ENCODE measurements at places on chromosomes 5 and 9.

GRCh38 chr5:134053840-134054338 is 49.1 kb upstream of the VDAC1 start:
- no peak for DNase-seq

DNA sequence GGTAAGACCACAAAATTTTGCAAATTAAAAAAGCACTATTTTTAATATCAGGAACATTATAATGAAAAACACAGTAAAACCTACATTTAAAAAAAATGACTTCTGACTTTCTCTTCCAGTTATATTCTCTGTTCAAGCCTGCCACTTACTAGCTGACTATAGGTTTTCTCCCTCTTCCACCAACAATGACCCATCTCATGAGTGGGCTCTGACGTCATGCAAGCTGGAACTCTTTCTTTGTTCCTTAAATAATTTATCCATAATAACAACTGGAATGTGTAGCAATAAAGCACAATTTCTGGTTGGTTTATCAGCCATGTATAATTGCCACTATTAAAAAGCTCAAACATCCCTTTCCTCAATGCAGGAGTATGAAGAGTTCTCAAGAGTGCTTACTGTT is 378.1 kb upstream of the FAM174A start:
- no peak for DNase-seq

- DNase-seq: no peak
These were observed 16.6 kb downstream of the MAP1B start for GRCh38 chr5:72123764-72124376.

- no peak for DNase-seq
These were observed 143.9 kb downstream of the SLIT3 start for GRCh38 chr5:169157064-169157463.

DNA sequence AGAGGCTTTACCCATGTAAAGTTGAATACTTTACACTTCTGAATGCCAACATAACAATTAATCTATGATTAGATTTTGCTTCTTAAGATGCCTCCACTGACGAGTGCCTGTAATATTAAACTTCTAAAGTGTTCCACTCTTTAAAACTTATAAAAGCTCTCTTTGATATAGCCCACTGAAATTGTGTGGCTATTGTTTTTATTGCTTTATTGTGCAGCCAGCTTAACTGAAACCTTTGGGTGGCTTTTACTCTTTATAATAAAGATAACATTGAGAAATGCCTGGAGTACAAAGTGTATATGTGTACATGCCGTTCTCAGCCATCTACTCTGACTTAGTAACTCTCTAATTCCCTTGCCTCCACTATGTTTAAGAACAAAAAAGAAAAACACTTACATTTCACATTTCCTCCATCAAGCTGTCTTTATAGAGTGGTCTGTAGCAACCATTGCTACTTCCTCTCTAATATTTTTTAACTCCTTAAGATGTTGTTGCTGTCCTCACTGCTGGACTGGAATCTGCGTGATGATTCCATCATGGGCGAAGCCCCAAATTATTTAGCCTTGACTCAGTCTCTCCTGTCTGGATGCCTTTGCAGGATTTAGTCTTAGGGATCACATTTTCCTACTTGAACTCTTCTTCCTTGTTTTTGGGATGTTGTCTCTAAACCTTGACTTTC is 9.1 kb downstream of the PIK3R1 start:
- DNase-seq: no peak

GRCh38 chr9:35075358-35075757 is 2.9 kb upstream of the VCP start:
- no peak for DNase-seq

DNA sequence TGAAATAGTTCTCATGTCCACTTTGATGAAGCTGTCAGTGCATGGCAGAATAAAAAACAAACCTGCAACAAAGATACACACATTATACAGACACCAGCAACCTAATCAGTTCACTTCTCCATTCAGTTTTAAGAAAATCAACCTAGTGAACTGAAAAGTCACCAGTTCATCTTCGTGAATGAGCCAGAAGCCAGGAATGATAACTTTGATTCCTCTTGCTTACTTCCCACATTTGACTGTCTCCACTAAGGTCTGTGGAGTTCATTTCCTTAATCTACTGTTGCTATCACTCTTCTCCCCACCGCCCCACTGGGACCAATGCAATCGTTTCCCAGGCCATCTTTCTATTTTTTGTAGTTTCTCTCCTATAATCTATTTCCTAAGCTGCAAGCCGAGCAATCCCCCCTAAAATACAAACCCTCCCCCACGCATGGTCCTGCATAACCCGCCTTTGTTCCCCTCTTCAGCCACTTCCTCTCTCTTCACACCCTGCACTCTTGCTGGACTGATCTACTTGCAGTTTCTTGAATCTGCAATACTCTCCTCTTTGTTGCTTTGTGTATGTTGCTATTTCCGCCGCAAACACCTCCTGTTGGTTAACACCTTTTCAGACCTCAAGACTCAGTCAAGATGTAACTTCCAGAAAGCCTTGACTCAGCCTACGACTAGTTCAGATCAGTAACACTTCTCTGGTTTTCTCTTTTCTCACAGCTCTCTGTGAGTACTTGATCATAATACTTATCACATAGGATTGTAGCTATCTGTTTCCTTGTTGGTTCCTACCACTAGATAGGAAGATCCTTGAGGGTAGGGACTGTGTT is 16.6 kb downstream of the STOM start:
- no peak for DNase-seq

DNA sequence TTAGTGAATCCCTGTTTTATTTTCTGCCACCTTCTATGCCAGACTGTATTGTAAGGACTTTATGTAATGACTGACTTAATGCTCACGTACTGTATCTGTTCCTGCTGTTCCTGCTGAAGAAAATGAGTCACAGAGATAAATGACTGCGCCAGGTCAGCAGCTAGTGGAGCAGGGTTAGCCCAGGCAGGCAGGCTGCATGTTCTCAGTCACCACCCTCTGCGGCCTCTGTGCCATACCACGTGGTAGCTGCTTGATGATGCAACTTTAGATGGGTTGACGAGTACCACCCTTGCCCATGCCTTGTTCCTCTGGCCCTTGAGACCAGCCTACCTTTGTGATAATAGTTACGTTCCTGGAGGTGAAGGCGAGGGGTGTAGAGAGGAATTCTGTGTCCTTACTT is 161.9 kb downstream of the TRIO start:
- DNase-seq: no peak

GRCh38 chr9:100679834-100680233 is 102.0 kb downstream of the CAVIN4 start:
- no peak for DNase-seq

DNA sequence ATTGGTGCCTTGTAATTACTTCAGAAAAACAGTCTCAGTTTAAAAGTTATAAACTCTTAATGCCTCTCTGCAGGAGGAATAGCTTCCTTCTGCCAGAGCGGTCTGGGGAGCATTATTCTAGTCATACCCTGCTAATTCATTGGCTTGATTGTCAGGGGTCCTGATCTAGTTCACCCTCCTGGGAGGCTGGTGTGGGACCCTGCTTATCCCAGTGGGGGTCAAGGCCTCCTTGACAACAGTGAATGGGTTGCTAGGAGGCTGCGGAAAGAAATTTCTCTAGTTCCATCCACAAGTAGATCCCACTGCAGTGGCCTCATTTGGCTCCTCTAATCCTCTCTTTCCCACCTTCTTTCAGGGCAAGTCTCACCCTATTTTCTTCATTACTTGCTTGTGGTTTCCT is 105.7 kb downstream of the TMC1 start:
- no peak for DNase-seq

DNA sequence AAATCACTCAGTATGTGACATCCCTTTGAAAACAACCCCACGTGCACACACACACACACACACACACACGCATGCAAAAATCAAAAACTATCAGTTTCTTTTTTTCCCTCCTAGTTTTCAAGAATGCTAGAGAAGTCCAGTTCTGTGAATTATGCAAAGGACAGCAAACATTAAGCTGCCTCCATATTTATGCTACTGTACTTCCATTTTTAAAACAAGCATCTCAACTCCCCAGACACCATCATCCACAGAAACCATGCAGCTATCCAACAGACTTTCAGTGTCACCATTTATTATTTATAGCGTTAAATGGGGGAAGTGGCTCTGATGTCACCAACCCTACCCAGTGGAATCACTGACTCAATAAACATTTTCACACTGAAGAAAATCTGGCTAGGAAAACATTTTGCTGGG is 1.6 kb downstream of the FBXW11 start:
- DNase-seq: no peak

DNA sequence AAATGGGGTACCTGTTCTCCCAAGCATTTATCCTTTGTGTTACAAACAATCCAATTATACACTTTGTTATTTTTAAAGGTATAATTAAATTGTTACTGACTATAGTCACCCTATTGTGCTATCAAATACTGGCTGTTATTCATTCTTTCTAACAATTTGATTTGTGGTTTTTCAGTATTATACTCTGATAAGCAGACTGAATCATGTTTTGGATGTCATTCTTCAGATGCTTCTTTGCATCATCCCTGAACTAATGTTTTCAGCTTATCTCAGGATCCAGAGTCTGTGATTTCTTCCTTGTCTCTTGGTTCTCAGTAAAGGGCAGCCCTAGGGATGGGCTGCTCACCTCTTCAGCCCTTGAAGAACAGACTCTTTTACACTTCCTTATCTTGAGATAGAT is 177.8 kb upstream of the SGCD start:
- no peak for DNase-seq

DNA sequence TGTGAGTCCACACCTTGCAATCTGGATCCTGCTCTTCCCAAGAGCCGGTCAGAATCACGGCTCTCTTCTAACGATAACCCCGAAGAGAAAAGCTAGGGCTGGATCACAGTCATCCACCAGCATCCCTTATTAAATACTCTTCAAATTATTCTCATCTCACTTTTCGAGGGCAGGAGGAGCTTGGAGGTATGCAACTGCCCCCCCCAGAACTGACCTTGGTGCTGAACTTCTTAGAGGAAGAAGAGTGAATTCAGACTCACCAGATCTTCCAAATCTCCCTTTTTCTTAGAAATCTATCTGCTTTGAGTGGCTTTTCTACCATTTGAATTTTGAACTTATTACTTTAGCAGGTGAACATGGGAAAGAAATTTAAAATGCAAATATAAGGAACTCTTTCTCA is 75.7 kb downstream of the MED10 start:
- no peak for DNase-seq

GRCh38 chr5:156963125-156963524 is at the start of gene TIMD4:
Gene TIMD4, minus strand, starts transcription at chr5:156963226. Its CDS starts 28 bp downstream, at chr5:156963198.
- DNase-seq: no peak

DNA sequence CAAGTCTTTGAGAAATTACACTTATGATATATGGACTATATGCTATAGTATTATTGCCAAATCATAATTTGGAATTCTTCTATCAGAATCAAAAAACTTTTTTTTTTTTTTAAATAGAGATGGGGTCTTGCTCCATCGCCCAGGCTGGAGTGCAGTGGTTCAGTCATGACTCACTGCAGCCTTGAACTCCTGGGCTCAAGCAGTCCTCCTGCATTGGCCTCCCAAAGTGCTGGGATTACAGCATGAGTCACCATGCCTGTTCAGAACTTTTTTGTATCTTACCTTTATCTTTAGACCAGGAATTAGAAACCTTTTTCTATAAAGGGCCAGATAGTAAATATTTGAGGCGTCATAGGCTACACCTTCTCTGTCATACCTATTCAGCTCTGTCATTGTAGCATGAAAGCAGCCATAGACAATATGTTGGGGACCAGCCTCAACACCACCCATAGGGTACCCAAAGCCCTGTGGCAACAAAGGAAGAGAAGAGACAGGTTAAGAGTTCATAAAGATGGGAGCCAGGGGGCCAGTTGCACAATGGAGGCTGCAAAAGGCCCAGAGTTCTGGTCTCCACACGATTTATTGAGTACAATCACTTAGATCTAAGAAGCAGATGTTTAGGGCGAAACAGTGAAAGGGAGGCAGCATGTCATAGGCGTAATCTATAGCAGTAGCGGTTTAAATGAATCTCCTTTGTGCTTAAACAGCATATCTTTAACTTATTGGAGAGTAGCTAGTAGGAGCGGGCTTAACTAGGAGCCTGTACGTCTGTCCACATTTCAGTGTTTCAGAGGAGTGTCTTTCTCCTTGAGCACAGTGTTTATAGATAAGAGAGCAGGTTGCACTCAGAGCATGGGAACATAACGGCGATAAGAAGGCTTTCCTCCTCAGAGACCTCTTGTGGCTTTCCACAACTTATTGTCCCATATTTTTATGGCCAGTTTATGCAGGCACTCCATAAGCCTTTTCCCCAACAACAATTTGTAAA is 12.5 kb downstream of the ECM2 start:
- no peak for DNase-seq

- no peak for DNase-seq
These were observed 495.3 kb upstream of the NMUR2 start for GRCh38 chr5:152900332-152900731.

- peak; percentile 74 for DNase-seq
These were observed 1037.3 kb upstream of the ACO1 start for GRCh38 chr9:31347082-31347617.

GRCh38 chr9:138023394-138024124 is 146.0 kb downstream of the CACNA1B start:
- no peak for DNase-seq

GRCh38 chr5:34533582-34534522 is 122.3 kb upstream of the RAI14 start:
- peak; percentile 72 for DNase-seq

- no peak for DNase-seq
These were observed 3.6 kb downstream of the F12 start for GRCh38 chr5:177405805-177406204.

- no peak for DNase-seq
These were observed 122.5 kb downstream of the RFX3 start for GRCh38 chr9:3403315-3403714.

DNA sequence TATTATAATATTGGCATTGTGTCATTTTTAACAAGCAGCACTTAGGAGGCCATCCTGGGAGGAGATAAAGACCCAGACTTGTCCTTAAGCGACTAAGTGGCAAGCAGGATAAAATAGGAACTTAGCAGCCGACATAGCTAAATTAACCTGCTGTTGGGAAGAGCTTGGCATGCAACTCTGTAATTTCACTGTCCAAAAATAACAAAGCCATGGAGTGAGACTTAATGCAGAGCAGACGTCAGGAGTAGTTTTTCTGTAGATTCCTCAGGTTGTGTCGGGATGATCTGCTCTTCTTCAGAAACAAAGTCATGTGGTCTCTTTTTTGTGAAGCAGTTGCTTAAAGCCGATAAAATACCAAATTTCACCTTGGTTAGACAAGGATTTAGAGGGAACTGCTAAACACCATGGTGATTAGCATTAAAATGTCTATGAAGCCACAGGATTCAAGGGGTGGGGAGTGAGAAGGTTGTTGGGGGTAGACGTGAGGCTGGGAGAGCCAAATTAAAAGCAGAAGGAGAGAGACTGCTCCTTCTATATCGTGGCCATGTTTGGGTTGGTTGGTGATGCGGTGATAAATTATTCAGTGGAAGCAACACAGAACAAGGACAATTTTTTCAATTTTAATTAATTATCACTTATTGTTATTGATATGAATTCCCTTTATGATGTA is 303.0 kb downstream of the CSNK1G3 start:
- DNase-seq: no peak

GRCh38 chr5:119385136-119385535 is 29.3 kb downstream of the TNFAIP8 start:
- DNase-seq: no peak

- no peak for DNase-seq
These were observed 6.8 kb upstream of the FEM1C start for GRCh38 chr5:115551415-115551814.

- DNase-seq: no peak
These were observed 87.6 kb downstream of the ADRB2 start for GRCh38 chr5:148913985-148914431.

GRCh38 chr5:76690037-76690679 is 25.8 kb upstream of the F2R start:
- DNase-seq: no peak
